ENCODE measurements at places on chromosomes 12 and 14. TPM values are rescaled to one million over a fixed set of nuclear protein-coding genes. Genes with fewer than 3 reads are reported as not detected.
A peak's percentile ranks its signal among the peaks of the same experiment; 100 is the strongest.

Gene TMBIM4
- total RNA-seq = 58.6 TPM

Gene SLC2A13
- 2.5 TPM for total RNA-seq

Gene ACTR6
- total RNA-seq = 35.4 TPM

Gene RBP5
- total RNA-seq = not detected

Gene KERA
- not detected for total RNA-seq

Gene PRMT5
- 180 TPM for total RNA-seq

DNA sequence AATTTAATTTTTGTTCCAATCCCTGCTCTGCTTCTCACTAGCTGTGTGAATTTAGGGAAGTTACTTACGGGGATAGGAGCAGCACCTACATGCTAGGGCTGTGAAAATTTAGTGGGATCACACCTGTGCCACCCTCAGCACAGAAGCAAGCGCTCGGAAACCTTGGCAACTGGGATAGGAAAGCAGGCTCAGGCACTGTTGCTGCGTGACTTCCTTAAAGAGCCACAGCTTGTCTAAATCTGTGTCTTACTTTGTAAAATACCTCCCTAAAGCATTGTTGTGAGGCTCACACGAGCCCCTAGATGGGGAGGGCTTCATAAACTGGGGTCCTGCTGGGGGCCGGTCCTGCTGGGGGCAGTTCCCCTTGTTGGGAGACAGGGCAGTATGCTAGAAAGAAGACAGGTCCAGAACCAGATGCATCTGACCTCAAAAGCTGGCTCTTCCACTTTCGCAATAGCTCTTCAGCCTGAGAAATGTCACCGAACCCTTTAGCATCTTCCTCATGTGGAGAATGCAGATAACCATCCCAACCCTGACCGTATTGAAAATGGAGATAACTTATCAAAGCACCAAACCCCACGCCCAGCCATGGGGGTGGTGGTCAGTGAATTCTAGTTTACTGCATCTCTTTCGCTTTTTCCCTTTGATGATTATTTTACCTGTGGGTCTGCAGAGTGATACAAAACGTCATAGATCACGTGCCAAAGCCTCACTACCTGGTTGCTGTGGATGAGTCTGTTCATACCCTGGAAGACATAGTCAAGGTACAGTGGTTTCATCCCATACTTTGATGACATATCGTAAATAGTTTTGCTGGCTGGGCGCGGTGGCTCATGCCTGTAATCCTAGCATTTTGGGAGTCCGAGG is 54.1 kb downstream of the AK7 start:
- DNase-seq = no peak
- H3K4me1 ChIP-seq = no peaks in the 10 kb centered on the region
- H3K36me3 ChIP-seq = no peaks in the 10 kb centered on the region
- no peak overlapping the region for H3K4me3 ChIP-seq
- H3K27ac ChIP-seq = no peak overlapping the region

DNA sequence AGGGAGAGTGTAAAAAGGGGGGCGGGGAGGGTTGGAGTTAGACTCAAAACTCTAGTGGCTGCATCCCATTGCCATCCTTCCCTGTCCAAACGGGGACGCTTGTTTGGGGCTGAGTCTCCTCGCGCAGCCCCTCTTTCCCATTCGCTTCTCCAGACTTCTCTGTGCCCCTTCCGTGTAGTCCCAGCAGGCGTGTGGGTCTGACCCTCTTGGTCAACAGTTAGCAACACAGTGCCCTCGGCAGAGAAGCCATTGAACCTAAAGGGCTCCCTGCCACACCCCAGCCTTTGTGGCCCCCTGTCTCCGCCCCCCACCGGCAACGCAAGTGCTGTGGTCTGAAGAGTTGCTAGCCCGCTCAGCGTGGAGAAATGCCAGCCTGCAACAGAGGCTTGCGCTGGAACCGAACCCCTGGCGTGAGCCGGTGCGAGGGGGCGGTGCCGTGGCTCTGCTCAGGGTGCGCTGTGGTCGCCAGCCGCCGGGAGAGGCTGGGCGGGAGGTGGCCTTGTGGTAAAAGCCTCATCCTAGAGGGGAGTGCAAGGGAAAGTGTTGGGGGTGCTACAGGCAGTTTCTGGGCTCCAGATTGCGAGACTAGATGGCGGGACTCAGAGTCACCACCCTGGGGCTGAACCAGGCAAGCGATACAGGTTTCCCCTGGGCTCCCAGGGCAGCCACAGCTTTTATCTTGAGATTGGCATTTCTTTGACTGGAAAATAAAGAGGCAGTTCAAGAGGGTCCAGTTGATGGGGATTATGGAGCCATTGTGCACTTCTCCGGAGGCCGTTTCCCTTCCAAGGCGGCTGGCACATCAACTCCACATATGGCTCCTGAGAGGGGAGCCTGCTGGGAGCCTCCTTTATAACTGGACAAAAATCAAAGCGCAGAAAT is 2.1 kb downstream of the PLXNC1 start:
- H3K27me3 ChIP-seq = peaks cover 24% of the 10 kb centered on the region
- peak overlapping the region; percentile 92 for H3K4me3 ChIP-seq
- peak overlapping the region; percentile 73 for H3K27ac ChIP-seq
- H3K4me1 ChIP-seq = peaks cover 44% of the 10 kb centered on the region
- peaks cover 15% of the 10 kb centered on the region for H3K36me3 ChIP-seq

DNA sequence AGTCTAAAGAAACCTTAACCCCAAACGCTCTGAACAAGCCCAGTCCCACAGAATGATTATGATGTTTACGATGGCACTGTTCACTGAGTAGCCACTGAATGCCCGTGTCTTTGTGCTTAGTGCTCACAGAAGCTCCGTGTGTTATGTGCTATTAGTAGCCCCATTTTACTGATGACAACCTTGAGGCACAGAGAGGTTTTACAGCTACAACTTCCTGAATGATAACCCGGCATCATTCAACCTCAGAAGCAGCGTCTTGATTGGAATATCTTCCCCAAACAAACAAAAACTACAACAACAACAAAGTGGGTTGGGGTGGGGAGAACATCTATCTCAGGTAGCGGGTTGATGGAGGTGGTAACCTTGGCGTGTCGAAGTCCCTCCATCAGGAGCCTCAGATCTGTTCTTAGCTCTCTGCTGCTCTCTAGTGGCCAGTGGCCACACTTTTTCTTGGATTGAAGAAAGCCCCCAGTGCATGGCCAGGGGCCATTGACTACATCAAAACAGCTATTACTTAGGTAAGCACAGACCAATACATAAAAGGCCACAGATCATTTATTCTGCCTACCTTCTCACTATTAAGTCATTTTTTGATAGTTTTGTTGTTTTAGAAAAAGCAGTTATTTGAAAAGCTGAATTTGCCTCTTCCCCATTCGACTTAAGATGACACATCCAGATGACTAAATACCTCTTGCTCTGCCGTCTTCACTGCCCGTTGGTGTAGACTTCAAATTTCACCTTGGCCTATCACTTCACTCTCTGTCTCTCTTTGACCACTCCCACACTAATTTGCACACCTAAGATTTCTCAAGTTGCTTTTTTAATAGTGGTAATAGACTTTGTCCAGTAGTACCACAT is 376.9 kb downstream of the GALC start:
- DNase-seq = peak; percentile 2
- H3K4me1 ChIP-seq = no peaks in the 10 kb centered on the region
- H3K4me3 ChIP-seq = no peak overlapping the region
- H3K27me3 ChIP-seq = no peaks in the 10 kb centered on the region
- H3K27ac ChIP-seq = no peak overlapping the region
- no peaks in the 10 kb centered on the region for H3K36me3 ChIP-seq

DNA sequence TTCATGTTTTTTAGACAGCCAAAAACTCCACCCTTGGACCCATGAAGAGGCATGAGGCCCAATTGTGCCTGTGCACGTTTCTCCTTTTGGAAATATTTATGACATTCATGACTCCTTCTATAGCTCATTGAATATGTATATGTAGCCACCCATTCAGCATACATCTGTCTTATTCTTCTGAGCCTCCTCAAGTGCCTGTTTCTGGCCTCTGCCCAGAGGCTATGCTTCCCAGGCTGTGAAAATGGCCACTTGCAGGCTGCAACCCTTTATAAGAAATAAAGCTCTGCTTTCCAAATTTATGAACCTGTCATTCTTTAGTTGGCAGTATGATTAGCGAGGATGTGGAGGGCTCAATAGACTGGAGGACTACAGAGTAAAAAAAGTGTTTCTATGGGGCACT is 35.3 kb downstream of the TSPAN19 start:
- no peaks in the 10 kb centered on the region for H3K36me3 ChIP-seq
- H3K4me3 ChIP-seq = no peak overlapping the region
- no peaks in the 10 kb centered on the region for H3K27me3 ChIP-seq
- no peaks in the 10 kb centered on the region for H3K4me1 ChIP-seq
- no peak overlapping the region for H3K27ac ChIP-seq

DNA sequence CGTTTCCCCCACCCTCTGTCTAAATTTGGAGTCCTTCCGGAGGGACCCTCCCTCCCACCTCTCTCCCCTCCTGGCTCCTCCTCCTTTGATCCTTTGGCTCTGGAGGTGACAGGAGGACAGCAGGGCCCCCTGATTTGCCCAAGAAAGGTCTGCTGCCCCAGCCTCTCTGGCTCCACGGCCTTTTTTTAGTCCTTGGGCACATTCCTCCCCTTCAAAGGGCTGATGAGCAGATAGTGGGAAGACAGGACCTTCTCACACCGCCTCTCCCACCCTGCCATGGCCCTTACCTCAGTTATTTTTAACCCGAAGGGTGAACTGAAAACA is 196 bp upstream of the MYH6 start:
- no peak overlapping the region for H3K4me3 ChIP-seq
- H3K27me3 ChIP-seq = peaks cover 5% of the 10 kb centered on the region
- DNase-seq = no peak
- no peak overlapping the region for H3K27ac ChIP-seq

DNA sequence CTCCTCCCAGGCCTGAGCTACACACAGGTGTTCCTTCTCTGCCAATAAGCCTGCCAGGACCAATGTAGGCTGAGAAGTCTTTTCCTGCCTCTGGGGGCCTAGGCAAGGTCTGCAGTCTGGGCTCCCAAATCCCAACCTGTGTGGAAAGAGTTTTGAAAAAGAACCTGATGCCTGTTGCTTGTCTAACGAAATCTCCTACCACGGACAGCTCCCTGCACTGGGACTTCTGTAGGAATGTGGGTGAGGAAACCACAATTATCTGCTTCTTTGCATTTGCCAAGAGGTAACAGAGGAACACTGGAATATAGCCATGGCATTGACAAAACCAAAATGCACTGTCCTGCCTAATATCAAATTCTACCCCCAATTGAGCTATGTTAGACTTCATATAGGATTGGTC is 877.0 kb upstream of the TMEM132C start:
- no peaks in the 10 kb centered on the region for H3K36me3 ChIP-seq
- H3K27ac ChIP-seq = no peak overlapping the region
- no peaks in the 10 kb centered on the region for H3K27me3 ChIP-seq

- no peak overlapping the region for H3K4me3 ChIP-seq
- no peak for DNase-seq
- no peaks in the 10 kb centered on the region for H3K27me3 ChIP-seq
Measured at GRCh38 chr14:67940486-67941455, 121.2 kb downstream of the RAD51B start.

- no peak overlapping the region for H3K27ac ChIP-seq
- H3K36me3 ChIP-seq = peaks cover 1% of the 10 kb centered on the region
- no peaks in the 10 kb centered on the region for H3K4me1 ChIP-seq
Measured at GRCh38 chr14:61048640-61049039, 67.6 kb downstream of the SLC38A6 start.

- no peaks in the 10 kb centered on the region for H3K4me1 ChIP-seq
- no peak overlapping the region for H3K27ac ChIP-seq
- H3K27me3 ChIP-seq = peaks cover 3% of the 10 kb centered on the region
- no peaks in the 10 kb centered on the region for H3K36me3 ChIP-seq
Measured at GRCh38 chr14:96410119-96410518, 18.2 kb downstream of the AK7 start.

DNA sequence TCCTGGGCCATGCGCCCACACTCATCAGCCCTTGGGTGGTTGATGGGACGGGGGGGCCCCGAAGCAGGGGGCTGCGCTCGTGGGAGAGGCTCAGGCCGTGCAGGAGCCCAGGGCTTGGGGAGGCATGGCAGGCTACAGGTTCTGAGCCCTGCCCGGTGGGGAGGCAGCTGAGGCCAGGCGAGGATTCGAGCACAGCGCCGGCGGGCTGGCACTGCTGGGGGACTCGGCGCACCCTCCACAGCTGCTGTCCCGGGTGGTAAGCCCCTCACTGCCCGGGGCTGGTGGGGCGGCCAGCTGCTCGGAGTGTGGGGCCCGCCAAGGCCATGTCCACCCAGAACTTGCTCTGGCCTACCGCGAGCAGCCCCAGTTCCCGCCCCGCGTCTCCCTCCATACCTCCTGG is 295.8 kb upstream of the SEL1L start:
- no peak overlapping the region for H3K4me3 ChIP-seq
- no peaks in the 10 kb centered on the region for H3K4me1 ChIP-seq
- H3K27ac ChIP-seq = no peak overlapping the region
- no peak for DNase-seq

DNA sequence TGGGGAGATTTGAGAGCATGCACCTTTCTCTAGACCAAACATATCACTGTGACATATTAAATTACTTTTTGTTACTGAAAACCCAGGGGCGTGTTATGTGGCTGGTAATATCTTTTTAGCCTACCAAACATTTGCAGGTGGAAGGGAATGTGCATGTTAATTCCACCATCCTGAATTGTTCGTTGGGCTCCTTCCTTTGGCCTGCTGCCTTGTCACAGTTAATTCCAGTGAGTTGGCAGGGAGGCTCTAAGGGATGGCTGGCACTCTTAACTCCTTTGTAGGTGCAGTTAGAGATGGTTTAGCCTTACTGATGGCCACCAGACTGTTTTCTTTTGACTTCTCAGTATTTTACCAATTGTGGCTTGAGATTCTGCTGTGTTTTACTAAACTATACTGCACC is 64.5 kb downstream of the DIP2B start:
- DNase-seq = no peak
- no peak overlapping the region for H3K4me3 ChIP-seq
- no peaks in the 10 kb centered on the region for H3K27me3 ChIP-seq
- peaks cover 19% of the 10 kb centered on the region for H3K4me1 ChIP-seq
- H3K36me3 ChIP-seq = peaks cover 2% of the 10 kb centered on the region
- no peak overlapping the region for H3K27ac ChIP-seq

DNA sequence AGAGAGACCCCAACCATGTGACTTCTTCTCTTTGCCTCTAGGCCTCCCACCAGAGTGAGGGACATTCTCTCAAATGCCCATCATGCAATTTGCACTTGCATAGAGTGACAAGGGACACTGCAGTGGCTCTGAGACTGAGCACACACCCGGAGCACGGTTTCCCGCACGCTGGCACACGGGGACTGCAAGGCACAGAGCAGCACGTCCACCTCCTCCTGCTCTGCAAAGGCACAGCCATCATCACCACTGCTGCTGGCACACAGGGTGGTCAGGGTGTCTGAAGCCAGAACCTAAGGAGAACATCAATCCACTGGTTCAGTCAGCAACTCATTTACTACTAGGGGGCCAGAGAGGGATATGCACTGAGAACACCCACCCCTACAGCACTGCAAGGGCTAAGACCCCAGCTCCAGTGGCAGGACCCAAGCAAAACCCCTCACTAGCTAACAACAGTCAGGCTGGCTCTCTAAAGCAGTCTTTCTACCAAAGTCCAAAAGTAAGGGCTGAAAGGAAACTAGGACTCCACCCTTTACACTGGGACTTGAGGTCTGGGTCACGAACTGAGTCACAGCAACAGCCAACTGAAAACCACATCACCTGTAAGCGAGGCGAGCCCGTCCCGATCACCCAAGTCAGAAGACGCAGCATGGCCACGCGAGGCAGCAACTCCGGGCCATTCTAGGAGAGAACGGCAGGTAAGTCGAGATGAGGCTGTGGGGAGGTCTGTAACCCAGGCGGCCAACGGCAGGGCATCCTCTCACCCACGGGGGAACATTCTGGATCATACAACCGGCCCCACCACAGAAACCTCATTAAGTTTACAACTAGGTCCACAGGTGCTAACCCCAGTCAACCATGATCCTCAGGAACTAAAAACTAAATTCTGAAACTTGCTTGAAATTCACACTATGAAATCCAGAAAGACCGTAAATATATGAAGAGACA is 37.9 kb downstream of the GCN1 start:
- no peak overlapping the region for H3K4me3 ChIP-seq
- no peak overlapping the region for H3K27ac ChIP-seq

Measured in activated T-helper 1 cell treated with anti-CD3 and anti-CD28 coated beads, Interleukin-12 subunit alpha, Interleukin-12 subunit beta, Interleukin-2, Interleukin-4 antibody, amounts not matched to agents 30 ng/mL and 10 ng/mL and 1 ng/mL, durations not matched to agents 14 hours and 24 hours and 36 hours (primary cell).